Activated CD4-positive, alpha-beta memory T cell treated with anti-CD3 and anti-CD28 coated beads for 36 hours (primary cell): ENCODE measurements at places on chromosomes 3 and 15. TPM values are rescaled to one million over a fixed set of nuclear protein-coding genes. Genes with fewer than 3 reads are reported as not detected.

Gene GAP43
- total RNA-seq: not detected

Gene MOBP
- not detected for total RNA-seq

Gene EPHA3
- total RNA-seq: not detected

Gene PPIB
- 277 TPM for total RNA-seq

GRCh38 chr15:80778621-80778963 is 578 bp upstream of the CEMIP start:
- DNase-seq: no peak

DNA sequence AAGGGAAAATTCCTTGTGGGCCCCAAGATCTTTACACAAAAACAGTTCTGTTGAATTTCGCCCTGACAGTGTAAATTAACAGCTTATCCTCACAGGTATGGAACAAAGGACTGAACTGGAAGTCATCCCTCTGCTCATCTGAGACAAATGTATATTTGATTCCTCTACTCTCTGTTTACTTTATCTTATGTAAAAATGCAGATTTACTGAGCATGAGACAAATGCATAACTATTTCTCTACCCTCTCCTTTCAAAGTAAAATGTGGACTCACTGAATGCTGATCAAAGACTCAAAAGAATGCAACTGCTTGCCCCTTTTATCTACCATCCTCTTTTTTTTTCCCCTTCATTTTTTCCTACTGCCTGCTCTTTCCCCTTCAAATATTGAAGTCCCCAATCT is 98.6 kb upstream of the CRBN start:
- no peak for DNase-seq
